Bronchial epithelial cell (primary cell): ENCODE measurements at places on chromosomes 3 and 15.

DNA sequence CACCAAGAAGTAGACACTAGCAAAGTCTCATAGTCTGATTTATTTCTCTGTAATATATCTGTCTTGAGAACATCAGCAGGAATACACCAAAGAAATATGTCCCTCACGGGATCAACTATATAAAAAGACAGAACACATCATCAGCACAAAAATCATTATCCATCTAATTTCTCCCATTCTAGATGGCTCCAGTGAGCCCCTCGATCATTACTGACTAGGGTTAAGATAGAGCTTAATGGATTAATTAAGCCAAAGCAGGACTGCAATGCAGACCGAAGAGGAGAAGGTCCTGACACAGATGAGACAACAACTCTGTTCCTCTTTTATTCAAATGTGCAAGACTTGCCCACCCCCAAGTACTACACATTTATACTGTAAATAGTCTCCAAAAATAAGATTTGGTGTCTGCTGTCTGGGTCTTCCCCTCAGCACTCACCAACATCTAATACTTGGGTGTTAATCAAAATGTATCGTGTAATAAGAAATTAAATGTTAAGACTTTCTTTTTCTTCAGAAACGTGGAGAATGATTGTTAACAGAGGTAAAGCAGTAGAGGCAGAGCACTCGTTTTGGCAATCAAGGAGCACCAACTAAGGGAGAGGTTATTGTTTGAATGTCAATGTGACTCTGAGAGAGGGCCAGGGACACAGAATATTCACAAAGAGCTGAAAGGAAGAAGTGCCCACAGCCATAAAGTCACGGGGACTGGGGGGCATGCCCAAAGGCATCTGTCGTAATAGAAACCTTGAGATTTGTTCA lies 133.6 kb downstream of the TIGIT start:
- DNase-seq, result no peak

GRCh38 chr3:31369637-31370379 lies 162.9 kb upstream of the STT3B start:
- DNase-seq, result peak; percentile 27

- peak; percentile 89 for DNase-seq
Measured at GRCh38 chr3:99637016-99637367, 1.4 kb upstream of the COL8A1 start.

DNA sequence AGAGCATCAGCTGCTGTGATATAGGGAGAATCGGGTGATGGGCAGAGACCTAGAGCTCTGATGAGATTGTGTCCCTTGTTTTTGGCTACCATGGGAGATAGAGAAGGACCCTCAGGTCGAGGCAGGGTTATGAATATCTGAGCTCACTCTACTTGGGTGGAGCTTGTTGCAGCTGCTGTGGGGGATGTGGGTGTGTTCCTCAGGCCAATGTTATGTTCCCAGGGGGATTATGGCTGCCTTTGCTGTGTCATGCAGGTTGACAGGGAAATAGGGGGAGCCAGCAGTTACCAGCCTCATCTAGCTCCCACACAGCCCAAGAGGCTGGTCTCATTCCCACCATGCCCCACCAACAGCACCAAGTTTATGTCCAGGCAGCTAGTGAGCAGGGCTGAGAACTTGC lies 131.5 kb downstream of the TRIM42 start:
- no peak for DNase-seq

DNA sequence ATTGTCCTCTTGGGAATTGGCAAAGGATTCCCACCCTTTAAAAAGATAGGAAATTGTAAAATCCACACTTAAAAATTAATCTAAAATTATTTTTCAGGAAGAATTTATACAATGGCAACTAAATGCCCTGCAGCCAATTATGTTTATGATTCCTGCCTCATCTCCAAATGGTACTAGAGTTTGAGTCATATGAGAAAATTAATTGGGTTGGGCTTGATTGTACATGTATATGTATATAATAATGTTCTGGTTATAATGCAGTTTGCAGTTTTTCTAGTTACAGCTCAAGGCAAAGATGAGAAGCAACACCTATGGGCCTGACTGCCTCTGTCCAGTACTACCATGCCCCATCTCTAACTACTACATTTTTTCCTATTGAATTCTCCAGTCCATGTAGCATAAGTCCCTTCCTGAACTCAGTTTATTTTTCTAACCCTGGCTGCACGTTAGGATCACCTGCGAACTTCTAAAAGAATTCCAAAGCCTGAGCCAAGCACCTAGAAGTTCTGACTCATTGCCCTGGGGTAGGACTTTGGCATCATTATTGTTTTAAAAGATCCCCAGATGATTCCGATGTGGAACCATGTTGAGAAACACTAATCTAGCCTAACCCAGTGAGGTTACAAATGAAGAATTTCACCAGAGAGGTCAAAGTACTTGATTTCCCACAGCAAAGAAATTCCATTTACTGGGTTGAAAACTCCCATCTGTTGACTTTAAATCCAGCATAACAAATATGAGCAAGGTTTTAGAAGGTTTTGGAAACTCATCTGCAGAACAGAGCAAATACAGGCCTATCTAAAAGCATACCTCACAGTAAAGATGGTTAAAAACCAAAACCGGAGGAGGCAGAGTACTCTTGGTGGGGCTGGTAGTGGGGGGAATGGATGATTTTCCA lies 19.4 kb downstream of the TGFBR2 start:
- peak; percentile 95 for DNase-seq

DNA sequence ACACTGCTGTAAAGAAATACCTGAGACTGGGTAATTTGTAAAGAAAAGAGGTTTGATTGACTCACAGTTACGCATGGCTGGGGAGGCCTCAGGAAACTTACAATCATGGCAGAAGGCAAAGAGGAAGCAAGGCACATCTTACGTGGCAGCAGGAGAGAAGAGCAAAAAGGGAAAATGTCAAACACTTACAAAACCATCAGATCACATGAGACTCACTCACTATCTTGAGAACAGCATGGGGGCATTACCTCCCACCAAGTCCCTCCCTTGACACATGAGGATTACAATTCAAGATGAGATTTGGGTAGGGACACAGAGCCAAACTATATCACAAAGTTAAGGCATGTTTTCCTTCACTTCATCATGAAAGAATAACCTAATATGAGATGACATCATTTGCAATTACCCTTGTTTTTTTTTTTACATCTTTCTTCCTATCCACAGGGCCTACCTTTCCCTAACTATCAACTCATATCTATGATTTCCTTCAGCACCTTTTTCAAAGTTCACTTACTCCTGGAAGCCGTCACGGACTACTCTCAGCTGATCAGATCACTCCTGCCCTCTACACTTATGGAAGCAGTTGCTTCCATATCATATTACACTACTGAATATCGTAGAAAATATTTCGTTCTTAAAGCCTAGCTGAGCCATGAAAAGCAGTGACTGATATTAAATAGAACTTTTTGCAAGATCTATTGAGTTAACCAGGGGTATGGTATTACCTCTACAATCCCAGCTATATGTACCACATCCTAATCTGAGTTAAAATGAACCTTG lies 25.5 kb upstream of the ATP8B4 start:
- no peak for DNase-seq

- DNase-seq, result no peak
Measured at GRCh38 chr15:58742022-58742813, 7.3 kb downstream of the ADAM10 start.
